SJSA1 (cell line): ENCODE measurements at places on chromosomes 2 and 18. TPM values are rescaled to one million over a fixed set of nuclear protein-coding genes. Genes with fewer than 3 reads are reported as not detected.

Gene CCDC148
- total RNA-seq: 3.2 and 3.5 TPM in 2 replicates

Gene CYTIP
- total RNA-seq: not detected in 2 replicates

DNA sequence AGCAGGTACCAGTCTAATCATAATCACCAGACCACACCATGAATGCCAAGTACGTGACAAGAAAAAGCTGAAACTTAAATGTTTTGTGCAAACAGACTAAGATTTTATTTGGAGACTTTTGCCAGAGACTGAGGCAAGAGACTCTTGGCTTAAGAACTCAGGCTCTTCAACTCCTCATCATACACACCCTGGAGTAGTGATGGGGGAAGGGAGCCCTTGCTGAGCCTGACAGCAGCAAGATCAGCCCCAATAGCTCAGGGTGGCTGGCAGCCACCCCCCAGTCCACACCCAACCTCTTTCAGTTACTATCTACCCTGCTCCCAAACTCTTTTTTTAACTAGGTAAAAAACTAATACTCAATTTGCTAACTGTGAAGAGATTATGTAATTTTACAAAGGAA is 114.8 kb downstream of the CCBE1 start:
- no peak for DNase-seq

DNA sequence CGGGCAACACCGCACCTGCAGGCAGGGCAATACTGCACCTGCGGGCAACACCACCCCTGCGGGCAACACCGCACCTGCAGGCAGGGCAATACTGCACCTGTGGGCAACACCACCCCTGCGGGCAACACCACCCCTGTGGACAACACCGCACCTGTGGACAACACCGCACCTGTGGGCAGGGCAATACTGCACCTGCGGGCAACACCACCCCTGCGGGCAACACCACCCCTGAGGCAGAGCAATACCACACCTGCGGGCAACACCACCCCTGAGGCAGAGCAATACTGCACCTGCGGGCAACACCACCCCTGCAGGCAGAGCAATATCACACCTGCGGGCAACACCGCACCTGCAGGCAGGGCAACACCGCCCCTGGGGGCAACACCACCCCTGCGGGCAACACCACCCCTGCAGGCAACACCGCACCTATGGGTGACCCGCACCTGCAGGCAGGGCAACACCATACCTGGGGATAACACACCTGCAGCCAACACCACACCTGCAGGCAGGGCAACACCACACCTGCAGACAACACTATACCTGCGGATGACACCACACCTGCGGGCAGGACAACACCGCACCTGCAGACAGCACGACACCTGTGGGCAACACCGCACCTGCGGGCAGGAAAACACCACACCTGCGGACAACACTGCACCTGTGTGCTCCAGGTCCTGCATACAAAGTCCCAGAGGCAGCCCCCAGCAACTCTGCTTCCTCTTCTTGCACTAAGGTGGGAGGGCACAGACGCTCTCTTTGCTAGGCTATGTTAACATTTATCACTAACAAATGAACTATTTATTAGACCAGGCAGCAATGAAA is 57.7 kb downstream of the EIPR1 start:
- DNase-seq: no peak

DNA sequence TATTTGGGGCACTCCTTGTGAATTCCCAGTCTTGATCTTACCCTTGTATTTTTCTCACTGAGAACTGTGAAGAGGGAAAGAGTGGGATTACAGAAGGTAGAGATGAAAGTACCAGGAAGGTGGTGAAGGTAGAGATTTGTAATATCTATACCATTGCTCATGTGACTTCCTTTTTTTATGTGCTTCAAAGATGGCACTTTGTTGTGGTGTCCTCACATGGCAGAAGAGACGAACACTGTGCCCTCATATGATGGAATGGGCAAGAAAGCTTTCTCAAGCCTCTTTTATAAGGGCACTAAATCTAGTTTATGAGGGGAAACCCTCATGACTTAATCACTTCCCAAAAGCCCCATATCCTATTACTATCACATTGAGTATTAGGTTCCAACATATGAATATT is 28.9 kb upstream of the PPM1B start:
- DNase-seq: no peak

DNA sequence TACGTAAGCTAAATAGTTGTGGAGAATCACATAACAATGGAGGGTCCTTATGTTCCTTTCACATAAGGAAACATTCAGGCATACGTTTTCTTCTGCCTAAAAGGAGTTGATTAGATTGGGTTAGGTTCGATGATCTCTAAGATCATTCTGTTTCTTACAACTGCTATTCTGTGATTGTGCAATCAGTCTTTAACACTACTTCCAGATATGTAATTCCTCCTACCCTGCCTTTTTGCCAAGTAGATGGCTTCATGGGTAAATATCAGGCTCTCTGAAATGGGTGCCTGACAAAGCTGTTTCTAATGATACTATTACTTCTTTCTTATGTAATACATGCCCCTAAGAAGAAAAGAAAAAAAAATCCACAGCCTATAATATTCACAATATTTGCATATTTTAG is 321.5 kb downstream of the XIRP2 start:
- no peak for DNase-seq

DNA sequence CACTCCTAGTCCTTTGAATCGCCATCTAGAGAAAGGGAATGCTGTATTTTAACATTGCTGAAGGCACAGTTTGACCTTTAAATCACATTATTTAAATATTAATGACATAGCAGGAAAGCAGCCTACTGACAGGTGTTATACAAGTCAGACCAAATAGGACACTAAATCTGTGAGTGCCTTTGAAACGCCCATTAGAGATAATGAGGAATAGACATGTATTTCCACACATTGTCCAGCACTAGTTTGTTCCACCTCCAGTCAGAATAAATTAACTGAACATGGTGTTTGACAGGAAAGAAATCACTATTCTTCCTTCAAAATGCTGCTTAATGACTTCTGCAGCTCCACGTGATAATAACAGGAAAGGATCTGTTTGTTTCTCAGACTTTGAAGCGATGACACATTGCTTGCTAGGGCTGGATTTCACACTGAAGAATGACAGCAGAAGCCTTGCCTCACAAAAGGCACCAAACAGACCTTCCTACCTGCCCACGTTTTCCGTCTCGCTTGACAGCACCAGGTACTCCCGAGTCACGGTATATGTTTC is 90.5 kb upstream of the DDX18 start:
- DNase-seq: no peak
